ENCODE measurements at places on chromosomes 11 and 22.

DNA sequence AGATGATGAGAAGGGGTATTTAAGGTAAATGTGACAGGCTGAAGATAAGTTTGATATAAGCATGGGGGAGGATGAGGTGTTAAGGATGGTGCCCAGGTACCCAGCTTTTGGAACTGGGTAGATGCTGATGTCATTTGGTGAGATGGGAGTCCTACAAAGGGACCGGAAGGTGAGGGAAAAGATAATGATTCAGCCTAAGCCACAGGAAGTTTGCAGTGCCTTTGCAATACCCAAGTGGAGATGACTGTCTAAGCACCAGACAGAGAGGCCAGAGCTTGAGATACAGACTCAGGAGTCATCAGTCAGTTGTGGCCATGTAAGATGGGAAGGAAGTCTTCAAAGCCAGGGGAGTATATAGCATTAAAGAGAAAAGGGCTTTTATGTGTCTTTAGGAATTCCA is 30.0 kb upstream of the SMCO4 start:
- no peak for DNase-seq

DNA sequence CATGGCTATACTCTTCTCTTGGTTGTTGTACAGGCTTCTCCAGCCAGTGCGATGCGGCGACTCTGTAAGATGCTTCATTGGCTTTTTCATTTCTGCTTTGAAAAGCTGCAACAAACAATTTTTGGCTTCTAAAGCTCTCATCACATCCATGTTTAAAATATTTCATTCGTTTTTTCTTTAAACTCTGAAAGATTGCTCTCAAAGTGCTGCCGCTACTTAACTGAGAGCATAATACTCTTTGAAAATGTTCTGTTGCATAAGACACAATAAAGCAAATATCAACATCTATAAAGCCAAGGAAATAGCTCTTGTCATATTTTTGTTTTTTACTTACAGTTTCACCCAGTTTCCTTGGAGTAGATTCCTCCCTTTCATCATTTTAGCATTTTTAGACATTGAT is 468.3 kb downstream of the TBC1D22A start:
- no peak for DNase-seq

DNA sequence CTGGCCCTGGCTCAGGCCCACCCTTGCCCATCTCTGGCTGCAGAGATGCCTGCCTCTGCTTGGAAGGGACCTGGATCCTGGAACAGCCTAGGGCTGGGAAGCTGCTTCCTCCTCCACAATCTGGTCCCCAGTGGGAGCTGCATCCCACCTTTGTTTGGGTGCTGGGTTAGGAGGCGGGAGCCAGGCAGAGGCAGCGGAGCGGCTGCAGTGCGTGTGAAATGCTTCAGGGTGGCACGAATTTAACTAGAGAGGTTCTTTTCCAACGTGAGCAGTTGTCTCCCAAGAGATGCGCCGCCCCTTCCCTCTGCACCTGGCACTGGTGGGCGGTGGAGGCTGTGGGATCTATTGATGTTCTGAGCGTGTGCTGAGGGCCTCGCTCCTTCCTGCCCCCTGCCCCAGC is 31.6 kb downstream of the BRSK2 start:
- DNase-seq, result no peak

GRCh38 chr11:107927559-107927958 is 689 bp upstream of the RAB39A start:
- no peak for DNase-seq

- DNase-seq, result no peak
Measured at GRCh38 chr11:64237484-64237951, 3.1 kb downstream of the VEGFB start.

DNA sequence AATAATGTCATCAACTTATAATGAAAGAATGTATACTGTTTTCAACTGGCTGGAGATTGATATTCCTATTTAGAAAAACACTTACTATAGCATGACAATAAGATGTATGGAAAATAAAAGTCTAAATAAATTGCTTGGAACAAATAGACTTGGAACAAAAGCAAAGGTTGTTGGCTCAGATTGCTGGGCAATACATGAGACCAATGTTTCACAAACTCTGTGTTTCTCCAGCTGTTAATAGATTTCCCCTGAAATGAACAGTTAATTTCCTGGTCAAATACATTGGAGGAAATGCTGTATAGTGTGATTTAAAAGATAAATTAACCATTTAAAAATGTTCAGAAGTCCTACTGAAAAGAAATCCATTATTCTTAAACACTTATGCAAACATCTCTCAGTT is 40.1 kb upstream of the CTSC start:
- DNase-seq, result no peak

GRCh38 chr22:47011131-47011858 is 248.8 kb downstream of the TBC1D22A start:
- DNase-seq, result no peak

GRCh38 chr11:111336062-111336461 is 37.7 kb downstream of the POU2AF3 start:
- no peak for DNase-seq

- DNase-seq, result no peak
Measured at GRCh38 chr11:3786781-3787428, 10.4 kb downstream of the NUP98 start.

GRCh38 chr22:38710351-38710750 is 4.6 kb downstream of the GTPBP1 start:
- DNase-seq, result no peak

GRCh38 chr11:44526438-44526837 is 39.0 kb upstream of the CD82 start:
- no peak for DNase-seq

- no peak for DNase-seq
Measured at GRCh38 chr11:16336204-16336603, 20.1 kb downstream of the SOX6 start.

- DNase-seq, result no peak
Measured at GRCh38 chr11:88131764-88132470, 43.3 kb downstream of the RAB38 start.

DNA sequence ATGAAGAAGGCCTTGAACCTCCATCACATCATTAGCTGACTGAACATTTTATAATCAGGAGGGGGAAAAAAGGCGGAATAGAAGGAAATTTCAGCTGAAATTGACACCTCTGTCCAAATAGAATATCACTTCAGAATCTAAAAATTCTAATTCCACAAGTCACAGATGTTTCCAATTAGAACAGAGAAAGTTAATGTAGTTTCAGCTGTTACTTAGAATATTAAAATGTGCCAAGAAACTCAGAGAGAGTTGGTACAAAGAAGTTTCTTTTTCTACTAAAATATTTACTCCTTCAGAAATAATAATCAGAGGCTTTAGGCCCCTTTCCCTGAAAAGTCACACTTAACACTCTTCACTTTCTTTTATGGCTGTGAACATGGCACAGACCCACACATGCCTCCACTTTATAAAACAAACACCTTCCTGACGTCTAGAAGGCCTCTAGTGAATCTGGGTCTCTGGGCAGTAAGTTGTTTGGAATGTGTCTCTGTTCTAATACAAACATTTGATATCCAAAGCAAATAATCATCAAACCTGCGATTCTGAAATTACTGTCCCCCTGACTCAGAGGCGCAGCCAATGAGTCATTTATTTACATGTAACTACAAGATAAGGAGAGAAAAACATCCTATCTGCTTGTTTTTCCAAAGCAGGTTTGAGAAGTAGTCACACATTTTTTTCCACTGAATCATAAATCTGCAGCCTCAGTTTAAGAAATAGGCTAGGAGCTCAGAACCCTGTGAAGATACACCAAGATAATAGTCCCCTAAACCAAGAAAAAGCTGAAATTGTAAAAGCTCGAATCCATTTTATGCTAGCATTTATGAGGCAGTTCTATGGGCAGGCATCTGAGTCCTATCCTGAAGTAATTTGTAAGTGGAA is 148.4 kb downstream of the ME3 start:
- peak; percentile 92 for DNase-seq

GRCh38 chr11:69726481-69726880 is 22.7 kb upstream of the FGF19 start:
- DNase-seq, result no peak

DNA sequence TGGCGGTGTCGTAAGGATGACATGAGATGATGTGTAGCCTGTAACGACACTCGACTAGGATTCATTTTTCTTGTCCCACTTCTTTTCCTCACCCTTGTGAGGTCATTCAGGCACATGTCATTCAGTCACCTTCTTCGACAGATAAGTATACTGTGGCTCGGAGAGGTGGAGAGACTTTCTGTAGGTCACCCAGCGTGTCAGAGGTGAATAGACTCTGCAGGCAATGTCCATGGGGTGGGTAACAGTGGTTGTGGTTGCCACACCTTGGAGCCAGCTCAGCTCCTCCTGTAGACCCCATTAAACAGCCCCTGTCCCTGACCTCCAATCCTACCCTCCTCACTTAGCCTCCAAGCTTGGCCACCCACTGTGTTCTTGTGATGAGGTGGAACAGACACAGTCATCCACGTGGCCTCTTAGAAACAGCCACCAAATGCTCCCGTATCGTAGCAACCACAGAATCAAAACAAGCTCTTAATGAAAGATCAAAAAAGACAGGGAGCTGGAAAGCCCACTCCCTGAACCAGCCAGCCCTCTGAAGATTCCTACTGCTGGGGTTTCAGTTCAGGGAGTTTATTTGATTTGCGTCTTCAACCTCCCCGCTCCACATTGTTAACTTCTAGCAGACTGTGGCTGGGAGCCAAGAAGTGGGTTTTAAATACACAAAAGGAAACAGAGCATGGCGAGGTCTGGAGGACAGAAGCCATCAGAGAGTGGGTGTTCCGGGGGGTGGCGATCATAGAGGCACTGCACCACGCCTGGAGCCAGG is 89.0 kb upstream of the GRK3 start:
- DNase-seq, result no peak

DNA sequence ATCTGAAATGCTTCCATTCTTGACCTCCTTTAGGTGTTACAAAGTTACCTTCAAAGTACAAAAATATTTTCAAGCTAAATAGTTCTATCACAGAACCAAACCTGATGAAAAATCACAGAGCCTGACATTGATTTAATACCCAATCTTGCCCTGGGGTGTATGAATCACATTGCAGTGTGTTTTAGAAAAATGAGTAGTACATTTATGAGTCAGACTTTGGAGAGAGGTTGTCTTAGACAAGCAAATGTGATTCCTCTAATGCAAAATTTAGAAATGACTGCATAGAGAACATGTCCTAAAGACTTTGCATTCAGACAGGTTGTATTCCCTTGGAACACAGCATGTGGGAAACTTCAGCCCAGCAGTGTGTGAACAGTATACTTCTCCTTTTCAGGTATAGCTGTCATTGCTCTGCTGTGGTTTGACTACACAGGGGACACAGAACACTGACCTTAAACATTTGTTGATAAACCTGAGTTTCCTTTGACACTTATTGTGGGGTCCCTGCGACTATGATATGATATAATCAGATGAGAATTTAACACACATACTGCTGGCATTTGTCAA is 972.1 kb downstream of the JRKL start:
- DNase-seq, result no peak

- no peak for DNase-seq
Measured at GRCh38 chr11:134530636-134531326, 118.7 kb upstream of the B3GAT1 start.

GRCh38 chr11:103699216-103699615 is 337.2 kb upstream of the DDI1 start:
- no peak for DNase-seq

GRCh38 chr11:111469200-111469599 is 43.0 kb downstream of the BTG4 start:
- DNase-seq, result peak; percentile 17
